Cardiac atrium fibroblast (primary cell): ENCODE measurements at places on chromosomes 6 and 20. TPM values are rescaled to one million over a fixed set of nuclear protein-coding genes. Genes with fewer than 3 reads are reported as not detected.

HRH3 gene
- not detected in 2 replicates for total RNA-seq

HTR1B gene
- total RNA-seq: 0.49 and 1.4 TPM in 2 replicates

PEX3 gene
- 8.3 and 10.2 TPM in 2 replicates for total RNA-seq

KCNG1 gene
- total RNA-seq: 5.2 and 9.1 TPM in 2 replicates

VGLL2 gene
- total RNA-seq: not detected in 2 replicates

CCM2L gene
- total RNA-seq: 0.65 and 1.8 TPM in 2 replicates

SLC32A1 gene
- not detected in 2 replicates for total RNA-seq

MAS1 gene
- not detected in 2 replicates for total RNA-seq

C6orf62 gene
- total RNA-seq: 89.9 and 116 TPM in 2 replicates

ZNF165 gene
- 0.16 and 0.36 TPM in 2 replicates for total RNA-seq

FANCE gene
- 2.6 and 4.3 TPM in 2 replicates for total RNA-seq

SLC26A8 gene
- not detected in 2 replicates for total RNA-seq

FAM209B gene
- not detected in 2 replicates for total RNA-seq

BAG2 gene
- total RNA-seq: 5.8 and 8.7 TPM in 2 replicates

MYBL2 gene
- 7.3 and 9.4 TPM in 2 replicates for total RNA-seq

CCN6 gene
- 0.16 TPM in 1 of 2 replicates, not detected in the other for total RNA-seq

PRIM2 gene
- 7.8 and 11.0 TPM in 2 replicates for total RNA-seq

MATN4 gene
- total RNA-seq: not detected in 2 replicates

ISM1 gene
- total RNA-seq: not detected in 2 replicates

CGA gene
- total RNA-seq: not detected in 2 replicates

SLC52A3 gene
- total RNA-seq: not detected in 2 replicates

TNFRSF6B gene
- 1.8 and 5.8 TPM in 2 replicates for total RNA-seq

NT5DC1 gene
- 21.2 and 25.1 TPM in 2 replicates for total RNA-seq

BNIP5 gene
- not detected in 2 replicates for total RNA-seq

TREML1 gene
- total RNA-seq: not detected in 2 replicates

C4B gene
- total RNA-seq: 6.0 TPM in 2 replicates
